ENCODE measurements at places on chromosomes 5 and 9. TPM values are rescaled to one million over a fixed set of nuclear protein-coding genes. Genes with fewer than 3 reads are reported as not detected.

- no peak for DNase-seq
Observed at GRCh38 chr9:26356491-26356890, 536.1 kb downstream of the CAAP1 start.

GRCh38 chr9:95772320-95773052, 103.0 kb upstream of the ERCC6L2 start:
- no peak for DNase-seq

DNA sequence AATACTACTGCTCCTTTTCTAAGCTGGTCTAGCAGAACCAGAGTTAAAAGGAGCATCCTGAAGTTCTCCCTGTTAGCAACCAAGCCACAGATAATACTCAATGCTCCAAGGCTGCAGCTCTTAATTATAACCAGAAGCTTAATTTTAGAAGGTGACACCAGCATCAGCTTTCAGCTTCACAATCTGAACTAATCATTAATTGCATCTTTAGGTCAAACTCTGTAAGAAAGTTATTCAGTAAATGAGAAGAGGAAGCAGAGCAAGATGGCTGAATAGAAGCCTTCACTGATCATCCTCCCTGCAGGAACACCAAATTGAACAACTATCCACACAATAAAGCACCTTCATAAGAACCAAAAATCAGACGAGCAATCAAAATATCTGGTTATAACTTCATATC, 38.5 kb downstream of the APBA1 start:
- DNase-seq, result no peak

- peak; percentile 81 for DNase-seq
Observed at GRCh38 chr9:130453487-130453886, 8.7 kb downstream of the ASS1 start.

- no peak for DNase-seq
Observed at GRCh38 chr5:80763873-80764647, 109.3 kb upstream of the DHFR start.

GRCh38 chr5:29131285-29131684, 2062.2 kb upstream of the CDH6 start:
- no peak for DNase-seq

DNA sequence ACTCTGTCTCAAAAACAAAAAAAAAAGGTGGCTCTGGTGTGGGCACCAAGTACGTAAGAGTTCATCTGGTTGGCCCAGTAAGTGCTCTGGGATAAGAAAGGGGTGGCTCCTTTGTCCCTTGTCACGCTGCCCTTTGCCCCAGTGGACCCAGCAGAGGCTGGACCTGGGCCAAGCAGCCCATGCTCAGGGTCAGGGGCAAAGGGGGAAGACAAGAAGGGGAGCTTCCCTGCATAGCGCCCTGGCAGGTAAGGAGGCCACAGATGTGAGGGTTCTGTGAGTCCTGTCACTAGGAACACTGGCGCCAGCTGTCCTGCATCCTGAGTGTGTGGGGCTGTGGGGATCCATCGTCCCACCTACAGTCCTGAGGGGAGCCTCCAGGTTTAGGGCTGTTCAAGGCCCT, 65.3 kb downstream of the GADD45G start:
- no peak for DNase-seq

- DNase-seq, result no peak
Observed at GRCh38 chr5:14588758-14589543, 7.4 kb downstream of the OTULINL start.

DNA sequence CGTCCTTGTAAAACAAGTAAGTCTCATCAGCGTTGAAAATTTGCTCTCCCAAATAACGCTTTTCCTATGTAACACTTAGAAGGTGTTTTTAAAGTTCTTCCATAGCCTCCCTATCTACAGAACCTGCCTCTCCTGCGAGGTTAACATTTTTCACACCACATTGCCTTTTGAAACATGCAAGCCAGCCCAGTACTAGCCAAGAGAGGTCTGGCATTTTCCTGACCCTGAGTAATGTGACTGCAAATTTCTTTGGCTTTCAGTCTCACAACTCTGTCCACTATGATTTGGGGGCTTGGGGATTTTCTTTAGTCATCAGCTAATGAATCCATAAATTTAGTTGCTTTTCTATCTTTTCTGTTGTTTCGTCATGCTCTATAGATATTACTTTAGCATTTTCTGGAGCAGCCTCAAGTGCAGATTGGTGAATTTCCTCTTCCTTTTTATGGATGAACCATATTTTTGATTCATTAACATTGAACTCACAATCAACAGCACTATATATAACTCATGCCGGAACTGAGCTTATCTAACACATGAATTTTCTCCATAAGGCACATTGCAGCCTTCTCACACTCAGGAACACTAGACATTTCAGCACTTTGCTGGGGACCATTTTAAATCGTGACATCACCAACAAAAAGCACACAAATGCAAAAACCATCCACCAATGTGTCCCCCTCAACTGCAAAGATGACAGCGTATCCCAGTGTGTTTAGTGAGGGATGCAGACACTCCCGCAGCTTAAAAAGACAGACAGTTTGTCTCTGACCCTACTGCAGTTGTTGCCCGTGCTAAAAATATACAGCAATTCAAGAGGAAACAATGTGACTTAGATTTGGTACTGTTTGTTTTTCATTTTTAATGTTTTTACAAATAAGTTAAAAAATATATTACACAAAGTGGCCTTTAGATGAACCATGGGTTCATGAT, 77.2 kb upstream of the SPATA31C2 start:
- no peak for DNase-seq

DNA sequence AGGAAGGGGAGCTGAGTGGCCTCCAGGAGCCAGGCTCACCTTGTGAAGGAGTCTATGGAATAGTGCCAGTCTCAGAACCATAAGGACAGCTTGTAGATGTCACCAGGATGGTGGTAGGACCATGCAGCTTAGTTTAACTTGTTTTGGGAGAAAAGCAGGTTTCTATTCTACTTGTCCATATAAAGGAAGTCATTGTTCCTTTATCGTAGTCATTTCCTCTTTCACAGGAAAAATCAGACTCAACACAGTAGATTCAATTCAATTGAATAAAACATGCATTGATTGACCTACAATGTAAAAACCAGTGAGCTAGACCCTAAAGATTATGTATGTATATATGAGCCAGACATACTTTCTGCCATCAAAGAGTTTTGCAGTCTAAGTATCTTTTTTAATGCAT, 53.3 kb downstream of the MEGF10 start:
- DNase-seq, result no peak

- no peak for DNase-seq
Observed at GRCh38 chr5:141574122-141574510, 44.7 kb downstream of the DIAPH1 start.

- no peak for DNase-seq
Observed at GRCh38 chr5:54991416-54991815, 6.0 kb upstream of the ESM1 start.

- no peak for DNase-seq
Observed at GRCh38 chr9:108666240-108666784, 189.5 kb downstream of the ACTL7B start.

GRCh38 chr9:114007991-114008666, 70.0 kb downstream of the AMBP start:
- DNase-seq, result no peak

DNA sequence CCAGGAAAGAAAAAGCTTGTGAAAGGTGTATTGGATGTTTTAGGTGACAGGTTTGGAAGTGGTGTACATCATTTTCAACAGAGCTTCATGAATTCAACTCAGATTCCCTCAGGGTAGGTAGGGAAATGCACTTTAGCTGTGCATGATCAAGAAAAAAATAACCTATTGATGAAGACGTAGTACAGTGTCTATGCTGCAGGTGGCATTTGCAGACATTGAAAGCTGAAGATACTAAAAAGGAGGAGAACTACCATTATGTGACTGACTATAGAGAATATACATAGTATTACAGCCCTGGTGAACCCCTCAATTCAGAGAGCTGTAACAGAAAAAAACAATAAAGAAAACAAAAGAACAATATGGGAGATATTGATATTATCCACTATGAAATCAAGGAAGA, 2344.7 kb upstream of the ACO1 start:
- DNase-seq, result no peak

DNA sequence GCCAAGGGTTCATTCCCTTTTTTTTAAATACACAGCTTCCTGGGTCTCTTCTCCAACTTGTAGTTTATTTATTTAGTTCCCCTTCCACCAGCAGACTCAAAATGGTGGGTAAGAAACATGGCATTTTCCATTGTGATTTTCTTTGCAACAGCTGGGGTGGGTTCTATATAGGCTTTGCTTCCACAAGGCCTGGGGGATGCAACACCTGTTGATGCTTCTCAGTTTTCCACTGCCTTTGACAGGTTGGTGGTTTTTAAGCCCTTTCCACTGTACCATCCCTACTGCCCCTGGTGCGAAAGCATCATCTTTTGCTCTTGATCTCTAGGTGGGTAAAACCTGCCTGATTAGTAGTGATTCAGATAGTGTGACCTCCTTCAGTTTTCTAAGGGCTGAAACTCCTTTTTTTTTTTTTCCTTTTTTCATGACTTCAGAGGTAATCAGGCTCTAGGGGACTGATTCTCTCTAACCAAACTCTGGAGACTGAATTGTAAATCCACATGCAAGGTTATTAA, 8.5 kb downstream of the KDM3B start:
- no peak for DNase-seq

GRCh38 chr9:108108280-108108851, 618.8 kb upstream of the KLF4 start:
- DNase-seq, result no peak

DNA sequence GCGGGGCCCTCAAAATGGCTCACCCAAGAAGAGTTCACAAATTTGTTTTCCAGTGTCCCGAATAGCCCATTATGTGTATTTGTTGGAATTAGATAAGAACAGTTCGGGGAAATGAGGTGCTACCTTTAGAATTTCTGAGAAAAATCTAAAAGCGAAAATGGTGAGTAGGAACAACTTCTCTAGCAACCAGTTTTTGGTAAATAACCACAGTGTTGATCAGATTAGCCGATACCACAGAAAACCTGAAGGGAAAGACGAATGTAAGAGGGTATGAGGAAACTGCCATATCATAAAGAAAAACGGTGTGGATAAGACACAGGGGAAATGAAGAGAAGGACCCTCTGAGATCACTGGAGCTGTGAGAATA, 31.0 kb downstream of the ADAM19 start:
- DNase-seq, result no peak

GRCh38 chr5:149731617-149732323, 1.7 kb downstream of the PPARGC1B start:
- peak; percentile 79 for DNase-seq

DNA sequence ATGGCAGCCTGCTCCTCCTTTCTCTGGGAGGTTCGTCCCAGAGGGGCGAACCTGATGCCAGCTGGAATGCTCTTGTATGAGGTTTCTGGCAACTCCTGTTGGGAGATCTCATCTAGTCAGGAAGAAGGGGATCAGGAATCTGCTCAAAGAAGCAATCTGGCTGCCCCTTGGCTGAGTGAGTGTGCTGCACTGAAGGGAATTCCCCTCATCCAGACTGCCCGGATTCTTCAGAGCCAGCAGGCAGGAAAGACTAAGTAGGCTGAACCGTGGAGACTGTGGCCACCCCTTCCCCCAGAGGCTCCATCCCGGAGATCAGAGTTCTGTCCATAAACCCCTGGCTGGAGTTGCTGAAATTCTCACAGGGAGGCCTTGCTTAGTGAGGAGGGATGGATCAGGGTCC, 476.0 kb downstream of the CSNK1G3 start:
- DNase-seq, result no peak

DNA sequence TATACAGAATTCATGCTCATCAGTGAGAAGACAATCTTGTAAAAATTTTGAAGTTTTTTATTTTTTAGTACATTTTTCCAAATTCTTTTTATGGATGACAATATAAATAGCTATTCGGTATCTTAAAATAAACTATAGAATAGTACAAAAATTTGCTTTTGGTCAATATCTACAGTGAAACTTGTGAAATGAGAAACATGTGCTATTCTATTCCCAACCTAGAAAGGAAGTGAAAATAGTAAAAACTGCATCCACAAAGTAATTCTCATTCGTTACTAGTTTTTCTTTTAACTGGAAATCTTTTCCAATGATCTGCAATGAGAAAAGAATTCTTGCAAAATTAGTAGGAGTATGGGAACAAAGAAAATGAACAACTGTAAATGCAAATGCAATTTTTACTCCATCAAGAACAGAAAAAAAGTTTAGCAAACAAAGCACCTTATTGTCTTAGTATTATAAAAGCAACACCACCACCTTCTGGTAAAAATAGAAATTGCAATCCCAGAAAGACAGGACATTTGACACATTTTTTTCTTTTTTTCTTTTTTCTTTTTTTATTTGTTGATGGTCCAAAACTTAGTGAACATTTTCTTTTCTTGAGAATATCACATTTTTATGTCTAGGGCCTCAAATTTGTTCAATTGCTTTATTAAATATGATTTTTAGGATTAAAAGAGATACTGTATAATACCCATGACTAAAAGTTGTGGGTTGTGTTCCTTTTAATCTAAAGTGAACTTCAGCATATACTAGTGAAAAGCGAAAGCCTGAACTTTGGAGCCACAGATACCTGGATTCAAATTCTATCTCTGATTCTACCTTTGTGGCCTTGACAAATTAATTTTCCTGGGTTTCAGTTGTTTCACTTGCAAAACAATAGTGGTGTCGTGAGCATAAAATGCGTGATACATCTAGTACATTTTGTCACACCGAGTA, 72.3 kb downstream of the SLCO4C1 start:
- no peak for DNase-seq

- no peak for DNase-seq
Observed at GRCh38 chr9:75907329-75907728, 16.9 kb downstream of the PCSK5 start.

- DNase-seq, result no peak
Observed at GRCh38 chr9:138060881-138061280, 183.3 kb downstream of the CACNA1B start.

DNA sequence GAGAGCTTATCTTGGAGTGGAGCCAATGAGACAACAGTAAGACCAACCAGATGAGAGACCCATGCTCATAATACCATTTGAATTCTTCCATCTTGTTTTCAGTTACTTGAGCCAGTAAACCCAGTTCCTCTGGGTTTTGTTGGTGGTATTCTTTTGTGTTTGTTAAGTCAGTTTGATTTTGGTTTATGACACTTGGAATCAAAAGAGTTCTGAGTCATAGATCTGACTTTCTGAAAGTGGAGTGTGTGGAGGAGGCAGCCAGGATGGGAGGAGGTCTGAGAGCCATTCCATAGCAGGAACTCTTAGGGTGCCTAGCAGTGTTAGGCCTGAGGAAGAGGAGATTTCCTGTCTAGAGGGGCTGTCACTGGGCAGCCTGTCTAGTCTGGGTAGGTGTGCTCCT, 24.6 kb upstream of the PANK3 start:
- DNase-seq, result no peak

GRCh38 chr5:38319491-38319890, 61.1 kb downstream of the EGFLAM start:
- no peak for DNase-seq

DNA sequence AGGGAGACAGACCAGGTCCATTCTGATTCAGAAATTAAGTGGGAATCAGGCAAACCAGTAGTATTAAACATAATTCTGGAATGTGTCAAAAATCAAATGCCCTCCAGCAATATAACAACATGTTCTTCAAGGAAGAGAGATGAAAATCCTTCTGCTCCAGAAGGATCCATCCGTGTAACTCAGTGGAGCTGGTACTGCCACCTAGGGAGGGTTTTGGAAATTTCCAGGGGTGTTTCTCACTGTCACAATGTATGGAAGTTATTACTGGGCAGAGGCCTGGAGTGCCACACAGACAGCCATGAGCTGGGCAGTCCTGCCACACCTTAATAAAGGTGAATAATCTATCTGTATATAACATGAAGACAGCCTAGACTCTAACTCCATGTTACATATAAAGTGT, 87.5 kb downstream of the TTLL11 start:
- DNase-seq, result no peak

Gene MATR3
- 120 TPM for total RNA-seq

Gene SELENOP
- 284 TPM for total RNA-seq

Gene DUSP1
- 103 TPM for total RNA-seq

Gene GPR150
- total RNA-seq, result not detected

Gene SLC25A25
- total RNA-seq, result 5.9 TPM

Gene MED7
- total RNA-seq, result 9.0 TPM

Gene PCDHA9
- not detected for total RNA-seq
